ENCODE measurements at places on chromosomes 2 and 18.

DNA sequence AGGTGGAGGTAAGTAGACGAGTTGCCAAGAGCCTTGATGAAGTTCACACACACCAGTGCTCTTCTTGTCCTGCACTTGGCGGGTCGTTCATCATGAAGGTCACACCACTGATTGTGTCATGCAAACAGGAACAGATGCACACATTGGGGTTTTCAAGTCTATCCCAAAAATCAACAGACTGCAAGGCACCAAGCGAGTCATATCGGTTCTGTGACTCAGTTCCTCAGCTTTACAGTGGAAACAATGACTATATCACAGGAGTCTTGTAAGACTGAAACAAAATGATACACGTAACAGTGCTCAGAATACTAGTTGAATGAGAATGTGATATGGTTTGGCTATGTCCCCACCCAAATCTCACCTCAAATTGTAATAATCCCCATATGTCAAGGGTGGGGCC, 526.9 kb upstream of the ID2 start:
- no peak for DNase-seq

- no peak for DNase-seq
These were observed 14.1 kb downstream of the CEP68 start for GRCh38 chr2:65070172-65070830.

GRCh38 chr18:48711651-48712486, 173.0 kb downstream of the CTIF start:
- no peak for DNase-seq

GRCh38 chr2:106996171-106996769, 110.3 kb upstream of the ST6GAL2 start:
- DNase-seq = no peak

DNA sequence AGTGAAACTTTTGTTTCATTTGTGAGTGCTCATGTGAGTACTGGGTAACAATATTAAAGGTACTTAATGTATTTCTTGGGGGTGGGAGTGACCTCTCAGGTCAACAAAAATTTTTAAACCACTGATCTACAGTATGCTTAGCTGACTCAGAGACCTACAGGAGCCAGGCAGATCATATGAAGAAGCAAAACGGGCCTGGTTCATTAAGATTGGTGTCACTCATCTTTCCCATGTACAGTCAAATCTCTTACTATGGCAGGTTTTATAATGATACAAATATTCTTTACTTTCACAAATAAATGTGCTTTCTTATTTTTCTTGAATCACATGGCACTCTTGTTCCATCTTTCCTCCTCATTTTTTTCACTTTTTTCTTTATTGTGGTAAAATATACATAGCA, 7.7 kb upstream of the TMSB10 start:
- DNase-seq = no peak

- no peak for DNase-seq
These were observed 21.6 kb downstream of the TMEM18 start for GRCh38 chr2:655626-656025.

- DNase-seq = no peak
These were observed 46.9 kb upstream of the UBXN4 start for GRCh38 chr2:135694711-135695110.

GRCh38 chr2:184351126-184351525, 247.2 kb upstream of the ZNF804A start:
- no peak for DNase-seq

GRCh38 chr18:28855524-28855923, 678.6 kb upstream of the CDH2 start:
- DNase-seq = no peak

All from stimulated activated CD4-positive, alpha-beta T cell treated with anti-CD3 and anti-CD28 coated beads, TNF-alpha, amount 100 ng/mL, for 1 hour (primary cell).